ENCODE measurements at places on chromosomes 3 and 15.

GRCh38 chr3:29195056-29195455 is 85.8 kb upstream of the RBMS3 start:
- peak; percentile 77 for DNase-seq

DNA sequence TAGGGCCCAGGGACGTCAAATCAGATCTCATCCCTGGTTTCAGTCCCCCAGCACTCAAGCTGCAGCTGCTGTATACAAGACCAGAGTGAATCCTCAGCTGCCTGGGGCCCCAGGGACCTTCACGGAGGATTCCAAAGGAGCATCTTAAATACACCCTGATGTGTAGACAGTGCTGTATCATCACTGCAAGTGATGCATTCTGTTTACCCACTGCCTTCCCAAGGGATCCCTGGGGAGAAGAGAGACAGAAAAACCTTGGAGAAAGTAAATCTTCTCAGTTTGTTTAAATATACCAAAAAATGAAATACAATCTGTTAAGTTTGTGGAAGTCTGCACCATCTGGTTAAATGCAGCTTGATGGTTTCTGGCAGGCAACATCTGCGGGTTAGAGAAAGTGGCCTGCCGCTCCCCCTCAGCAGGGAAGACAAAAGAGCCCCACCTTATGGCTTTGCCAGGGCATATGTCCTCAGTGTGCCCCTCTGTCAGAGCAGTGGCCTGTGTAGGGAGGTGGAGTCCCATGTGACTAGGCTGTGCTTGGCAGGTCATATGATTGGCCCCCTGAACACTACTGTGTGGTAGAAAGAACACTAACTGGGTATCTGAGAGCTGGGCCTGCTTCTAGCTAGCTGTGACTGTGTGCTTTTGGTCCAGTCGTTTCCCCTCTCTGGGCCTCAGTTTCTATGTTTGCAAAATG is 222.2 kb upstream of the TRIM42 start:
- DNase-seq, result no peak

GRCh38 chr15:71508081-71508682 is 302.2 kb upstream of the NR2E3 start:
- no peak for DNase-seq

- no peak for DNase-seq
These were observed 165.2 kb upstream of the TPM1 start for GRCh38 chr15:62877276-62877857.

DNA sequence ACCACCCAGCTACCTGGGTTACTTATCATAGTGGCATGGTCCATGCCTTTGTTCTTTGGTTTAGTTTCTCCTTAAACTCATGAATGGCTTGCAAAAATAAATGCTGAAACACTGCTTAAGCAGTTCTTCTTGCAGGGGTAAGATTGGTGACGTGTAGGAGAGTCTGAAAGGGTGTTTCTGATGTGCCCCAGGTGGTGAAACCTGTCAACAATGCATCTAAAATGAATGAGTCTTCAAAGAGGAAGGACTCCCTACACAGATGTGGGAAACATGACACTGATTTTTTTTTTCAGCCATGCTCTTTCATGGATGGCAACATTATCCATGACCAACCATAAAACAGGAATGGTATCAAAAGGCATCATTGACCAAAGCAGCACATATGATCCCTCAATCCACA is 72.0 kb downstream of the KCNH8 start:
- no peak for DNase-seq

DNA sequence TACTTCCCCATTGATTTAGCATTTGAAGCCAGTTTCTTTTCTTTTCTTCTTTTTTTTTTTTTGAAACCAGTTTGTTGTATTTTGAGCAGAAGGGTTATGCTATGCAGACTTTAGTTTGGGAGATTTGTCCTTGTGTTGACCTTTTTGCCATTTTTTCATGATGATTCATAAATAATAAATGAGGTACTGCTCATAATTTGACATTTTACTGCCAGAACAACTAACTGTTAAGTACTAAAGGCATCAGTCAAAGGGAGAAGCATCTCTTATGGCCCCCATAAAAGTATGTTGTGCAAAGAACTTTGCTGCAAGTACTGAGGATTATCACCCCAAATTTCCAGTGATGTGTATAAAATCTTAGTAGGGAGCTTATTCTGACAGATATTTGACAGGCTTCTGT is 1.7 kb upstream of the GPR87 start:
- DNase-seq, result peak; percentile 83

DNA sequence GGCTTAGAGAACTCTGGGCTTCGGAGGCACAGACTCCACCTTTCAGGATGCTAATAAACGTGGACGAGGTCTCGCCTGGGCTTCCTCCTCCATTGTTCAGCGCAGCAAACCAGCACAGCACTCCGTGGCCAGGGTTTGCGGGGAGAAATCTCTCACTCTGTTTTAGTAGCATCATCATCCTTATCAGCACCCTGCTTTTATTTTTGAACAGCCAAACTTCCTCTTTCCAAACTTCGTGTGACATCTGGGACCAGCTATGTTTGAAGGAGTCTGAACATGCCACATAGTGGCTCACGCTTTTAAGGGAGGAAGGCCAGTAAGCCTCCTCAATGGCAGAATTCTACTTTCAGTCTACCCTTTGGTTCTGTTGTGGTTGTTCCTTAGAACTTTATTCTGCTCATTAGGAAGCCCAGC is 149.0 kb downstream of the PGPEP1L start:
- DNase-seq, result no peak

DNA sequence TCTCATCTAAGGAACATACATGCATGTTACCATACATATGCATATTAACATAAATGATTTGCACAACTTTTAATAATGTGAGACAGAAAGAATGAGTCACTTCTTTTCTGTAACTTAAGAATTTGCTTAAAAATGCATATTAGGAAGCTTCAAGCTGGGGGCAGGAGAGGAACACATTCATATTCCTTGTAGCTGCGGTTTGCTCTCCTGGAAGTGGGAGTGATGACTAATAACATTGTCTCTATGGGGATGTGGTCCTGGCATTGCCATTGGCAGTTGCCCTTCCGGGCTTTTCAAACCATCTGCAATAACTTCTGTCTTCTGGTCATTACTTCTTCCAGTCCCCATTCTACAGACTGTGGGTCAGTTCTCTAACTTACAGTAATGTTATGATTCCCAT is 15.6 kb downstream of the CHST2 start:
- peak; percentile 94 for DNase-seq

- DNase-seq, result peak; percentile 85
These were observed 76.1 kb upstream of the PLSCR4 start for GRCh38 chr3:146326875-146327543.

- DNase-seq, result peak; percentile 76
These were observed 21.2 kb downstream of the GCSAM start for GRCh38 chr3:112111785-112112402.

DNA sequence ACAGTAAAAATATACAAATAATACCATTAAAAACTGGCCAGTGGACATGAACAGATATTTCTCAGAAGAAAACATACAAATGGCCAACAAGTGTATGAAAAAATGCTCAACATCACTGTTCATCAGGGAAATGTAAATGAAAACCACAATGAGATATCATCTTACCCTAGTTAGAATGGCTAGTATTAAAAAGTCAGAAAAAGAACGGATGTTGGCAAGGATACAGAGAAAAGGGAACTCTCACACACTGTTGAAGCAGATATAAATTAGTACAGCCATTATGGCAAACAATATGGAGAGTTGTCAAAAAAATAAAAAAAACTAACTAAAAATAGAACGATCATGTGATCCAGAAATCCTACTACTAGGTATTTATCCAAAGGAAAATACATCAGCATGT is 222.7 kb upstream of the NAALADL2 start:
- no peak for DNase-seq

GRCh38 chr15:79376383-79376782 is 55.8 kb upstream of the MINAR1 start:
- no peak for DNase-seq

DNA sequence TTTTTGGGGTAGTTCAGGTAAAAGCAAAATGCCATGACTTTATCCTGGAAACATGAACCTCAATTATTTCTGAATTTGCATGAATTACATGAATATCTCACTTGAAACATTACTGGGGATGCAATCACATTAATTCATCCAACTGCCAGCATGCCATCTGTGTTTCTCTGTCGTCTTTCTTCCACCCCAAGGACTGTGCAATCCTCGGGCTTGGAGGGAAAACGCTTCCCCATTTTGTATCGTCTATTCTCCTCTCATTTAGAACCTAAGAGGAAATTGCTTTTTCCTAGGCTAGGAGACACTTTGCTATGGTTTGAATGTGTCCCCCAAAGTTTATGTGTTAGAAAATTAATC is 109.4 kb downstream of the SQOR start:
- DNase-seq, result no peak

DNA sequence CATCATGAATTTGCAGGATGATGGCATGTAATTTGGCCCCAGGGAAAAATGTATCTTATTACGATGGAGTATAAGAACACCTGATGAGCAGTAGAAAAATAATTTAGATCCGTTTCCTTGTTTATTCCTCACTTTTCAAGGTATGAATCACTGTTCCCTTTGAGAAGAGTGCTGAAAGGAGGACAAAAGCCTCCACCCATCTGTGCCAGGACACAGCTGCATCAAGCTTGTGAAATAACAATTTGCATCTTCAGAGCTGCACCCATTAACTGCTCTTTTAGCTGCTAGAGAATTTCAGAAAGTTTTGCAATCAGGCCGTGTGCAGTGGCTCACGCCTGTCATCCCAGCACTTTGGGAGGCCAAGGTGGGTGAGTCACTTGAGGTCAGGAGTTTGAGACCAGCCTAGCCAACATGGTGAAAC is 9.6 kb downstream of the CLDND1 start:
- DNase-seq, result peak; percentile 77

DNA sequence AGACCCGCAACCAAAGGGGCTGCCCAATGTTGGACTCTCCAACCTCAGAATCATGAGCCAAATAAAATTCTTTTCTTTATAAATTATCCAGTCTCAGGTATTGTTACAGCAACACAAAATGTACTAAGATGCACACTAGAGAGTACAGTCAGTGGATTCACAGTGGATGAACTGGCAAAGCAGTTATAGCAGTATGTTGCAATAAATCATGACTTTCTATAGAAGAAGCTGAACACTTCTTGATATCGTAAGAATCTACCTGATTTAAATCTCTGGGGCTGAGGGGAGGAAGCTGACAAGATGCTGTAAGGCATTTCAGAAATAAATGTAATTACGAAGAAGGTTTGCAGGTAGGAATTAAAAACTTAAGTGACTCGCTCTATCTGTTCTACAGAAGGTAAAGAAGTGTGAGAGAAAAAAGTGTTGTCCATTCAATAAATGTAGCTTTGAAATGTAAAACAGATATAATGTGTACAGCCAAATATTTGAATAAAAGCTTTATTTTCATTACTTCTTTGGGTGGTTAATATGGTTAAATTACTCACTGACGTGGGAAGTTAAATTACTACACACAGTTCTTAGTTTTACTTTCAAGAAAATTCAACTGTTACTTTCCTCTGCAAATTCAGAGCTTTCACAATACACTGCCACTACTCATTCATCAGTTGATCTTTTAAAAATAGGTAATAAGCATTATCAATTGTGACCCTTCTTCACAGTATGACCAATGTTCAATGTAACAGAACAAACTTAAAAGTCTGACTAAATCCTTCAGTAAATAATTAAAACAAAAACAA is 439.1 kb downstream of the SHQ1 start:
- no peak for DNase-seq

- peak; percentile 45 for DNase-seq
These were observed 60.1 kb downstream of the MGLL start for GRCh38 chr3:127762077-127762786.

DNA sequence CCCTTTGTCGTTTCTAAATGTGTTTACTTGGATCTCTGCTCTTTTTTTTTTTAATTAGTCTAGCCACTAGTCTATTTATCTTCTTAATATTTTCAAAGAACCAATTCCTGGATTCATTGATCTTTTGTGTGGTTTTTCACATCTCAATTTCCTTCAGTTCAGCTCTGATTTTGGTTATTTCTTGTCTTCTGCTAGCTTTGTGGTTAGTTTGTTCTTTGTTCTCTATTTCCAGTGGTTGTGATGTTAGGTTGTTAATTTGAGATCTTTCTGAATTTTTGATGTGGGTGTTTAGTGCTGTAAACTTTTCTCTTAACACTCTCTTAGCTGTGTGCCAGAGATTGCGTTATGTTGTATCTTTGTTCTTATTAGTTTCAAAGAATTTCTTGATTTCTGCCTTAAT is 446.1 kb downstream of the CNTN4 start:
- DNase-seq, result no peak

- DNase-seq, result peak; percentile 52
These were observed 19.9 kb downstream of the NOX5 start for GRCh38 chr15:69034352-69034751.

- no peak for DNase-seq
These were observed 280.5 kb downstream of the GAP43 start for GRCh38 chr3:115903843-115904242.

GRCh38 chr3:73808862-73809509 is 184.2 kb upstream of the PDZRN3 start:
- DNase-seq, result peak; percentile 41

GRCh38 chr3:126540342-126540849 is 16.4 kb downstream of the CHST13 start:
- DNase-seq, result peak; percentile 89

DNA sequence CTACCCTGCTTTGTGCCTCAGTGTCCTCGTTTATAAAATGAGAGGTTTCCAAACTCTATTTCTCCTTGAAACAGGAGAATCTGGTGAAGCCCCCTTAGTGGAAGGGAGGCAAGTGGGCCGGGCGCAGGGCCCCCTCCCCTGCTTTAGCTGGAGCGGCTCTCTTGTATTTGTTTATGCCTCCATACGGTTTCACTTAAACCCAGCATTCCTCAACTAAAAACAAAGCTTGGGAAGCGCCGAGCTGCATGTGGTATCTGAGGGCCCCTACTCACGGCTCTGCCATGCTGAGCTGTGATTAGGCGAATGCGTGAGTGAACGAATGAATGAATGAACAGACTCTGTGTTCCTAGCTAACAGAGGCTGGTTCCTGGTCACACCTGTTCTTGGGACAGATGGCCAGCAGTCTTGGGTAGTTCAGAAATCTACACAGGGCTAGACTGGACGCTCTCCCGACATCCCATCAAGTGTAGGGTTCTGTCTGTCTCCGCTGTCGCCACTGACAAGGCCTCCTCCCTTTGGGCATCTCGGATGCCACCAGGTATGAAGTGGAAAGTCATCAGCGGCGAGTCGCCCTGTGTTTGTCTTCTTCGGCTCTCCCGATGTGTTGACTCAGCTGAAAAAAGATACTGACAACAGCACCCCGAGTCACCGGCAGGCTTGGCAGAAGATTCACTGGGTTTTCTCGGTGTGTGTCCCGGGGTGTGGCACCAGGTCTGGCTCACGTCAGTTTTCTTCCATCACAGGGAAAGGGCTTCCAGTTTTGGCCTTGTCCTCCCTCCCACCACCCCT is 42.4 kb upstream of the VPS8 start:
- no peak for DNase-seq

GRCh38 chr15:73682600-73683090 is 1.5 kb upstream of the CD276 start:
- DNase-seq, result no peak

DNA sequence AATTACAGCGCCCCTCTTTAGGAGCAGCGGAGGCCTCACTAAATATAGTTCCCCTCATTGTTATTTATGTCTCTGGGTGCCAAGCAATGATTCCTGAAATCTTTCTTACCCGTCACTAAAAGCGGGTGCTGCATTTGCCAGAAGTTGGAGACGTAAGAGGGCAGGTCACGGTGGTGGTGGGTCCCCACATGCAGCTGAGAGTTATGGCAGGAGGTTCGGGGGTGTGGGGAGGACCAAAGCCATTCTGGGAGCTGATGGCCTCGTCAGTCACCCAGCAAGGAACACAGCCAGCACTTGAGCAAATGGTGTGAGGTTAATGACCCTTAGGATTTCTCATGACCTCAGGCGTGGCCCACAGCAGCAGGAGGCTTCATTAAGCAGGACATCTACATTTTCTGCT is 129.2 kb downstream of the RAB11A start:
- DNase-seq, result no peak
